ENCODE measurements at places on chromosomes 11 and 22.
A peak's percentile ranks its signal among the peaks of the same experiment; 100 is the strongest.

GRCh38 chr11:27281276-27281675 lies 81.7 kb downstream of the CCDC34 start:
- DNase-seq, result no peak

DNA sequence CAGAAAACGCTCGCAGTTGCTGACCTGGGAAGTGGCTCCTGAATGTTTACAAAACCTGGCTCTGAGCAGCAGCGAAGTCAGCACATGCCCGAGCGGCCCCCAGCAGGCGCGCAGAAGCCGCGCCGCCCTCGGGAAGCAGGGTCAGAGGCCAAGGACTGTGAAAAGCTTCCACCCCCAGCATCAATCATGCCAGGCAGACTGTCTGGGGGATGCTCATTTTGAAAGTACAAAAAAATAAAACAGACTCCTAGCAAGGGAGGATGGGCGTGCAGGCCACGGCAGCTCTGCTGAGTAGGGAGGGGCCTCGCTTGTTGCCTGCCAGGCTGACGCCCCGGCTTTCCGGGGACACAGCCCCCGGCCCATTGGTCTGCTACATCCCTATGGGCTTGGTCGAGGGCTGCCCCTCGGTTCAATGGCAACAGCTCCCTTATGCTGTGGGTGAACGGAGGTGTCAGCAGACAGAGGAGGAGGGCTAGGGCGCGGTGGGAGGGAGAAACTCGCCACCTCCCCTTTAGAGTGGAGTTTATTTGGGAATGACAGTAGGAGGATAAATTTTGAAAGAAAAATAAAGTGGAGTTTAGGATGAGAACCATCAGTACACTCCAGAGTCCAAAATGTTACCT lies 37.7 kb upstream of the GNB1L start:
- DNase-seq, result no peak

DNA sequence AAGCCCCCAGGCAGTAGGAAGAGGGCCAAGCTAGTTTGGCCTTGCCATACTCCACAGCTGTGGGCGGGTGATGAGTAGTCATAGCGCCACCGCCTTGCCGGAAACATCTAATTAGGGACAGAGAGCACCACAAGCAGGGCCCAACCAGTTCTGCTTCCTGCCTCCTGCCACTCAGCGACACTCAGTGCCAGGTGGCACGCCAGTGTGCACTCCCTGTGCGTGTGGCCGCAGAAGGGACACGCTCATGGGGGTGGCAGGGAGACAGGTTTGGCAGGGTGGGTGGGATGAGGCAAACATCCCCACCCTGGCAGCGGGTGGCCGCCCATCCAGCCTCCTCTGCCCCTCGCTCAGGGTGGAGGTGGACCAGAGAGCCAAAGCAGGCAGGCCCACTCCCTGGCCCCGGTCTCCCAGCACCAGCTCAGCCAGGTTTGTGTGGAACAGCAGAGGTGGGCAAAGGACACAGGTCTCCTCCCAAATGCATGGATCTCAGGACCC lies 4.9 kb downstream of the OVOL1 start:
- DNase-seq, result peak; percentile 73

- DNase-seq, result no peak
These were observed 10.4 kb downstream of the SREBF2 start for GRCh38 chr22:41842996-41843970.

DNA sequence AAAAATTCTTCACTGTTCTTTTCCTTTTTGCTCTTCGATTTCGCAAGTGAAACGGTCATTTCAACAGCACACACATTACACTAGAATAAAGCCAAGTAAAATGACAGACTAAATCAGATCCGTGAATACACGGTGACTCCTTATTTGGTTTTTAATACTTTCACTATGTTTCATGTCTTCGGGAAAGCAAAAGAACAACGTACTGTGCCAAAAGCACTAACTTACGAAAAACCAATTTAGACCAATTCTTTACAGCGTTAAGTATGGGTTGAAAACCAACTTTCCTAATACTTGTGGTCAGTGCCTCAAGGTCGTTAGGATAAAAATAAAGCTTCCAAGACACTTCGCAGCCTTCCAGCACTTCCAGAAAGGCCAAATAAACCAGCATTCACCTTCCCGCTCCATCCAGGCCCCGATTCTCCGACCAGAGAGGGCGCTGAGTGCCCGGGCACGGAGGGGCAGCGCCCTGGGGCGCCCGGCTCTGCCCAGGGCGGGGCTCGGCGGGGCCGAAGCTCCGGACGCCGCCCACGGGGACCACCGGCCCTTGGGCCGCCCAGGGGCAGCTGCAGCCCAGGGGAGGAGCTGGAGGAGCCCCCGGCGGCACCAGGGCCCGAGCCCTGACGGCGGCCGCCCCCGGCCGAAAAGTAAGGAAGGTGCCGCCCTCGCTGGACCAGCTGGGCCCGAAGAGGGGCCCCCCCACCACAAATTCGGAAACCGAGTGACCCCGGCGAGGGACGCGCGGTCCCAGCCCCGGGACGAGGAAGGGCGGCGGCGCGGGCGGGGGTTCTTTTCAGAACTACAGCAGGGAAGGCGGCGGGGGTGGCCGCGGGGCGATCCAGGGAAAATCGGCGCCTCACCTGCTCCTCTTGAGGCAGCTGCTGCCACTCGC lies 499 bp downstream of the ATL3 start:
- no peak for DNase-seq

- no peak for DNase-seq
These were observed 42.2 kb downstream of the PPFIA1 start for GRCh38 chr11:70312401-70313357.

GRCh38 chr22:35957589-35957988 lies 71.0 kb downstream of the RBFOX2 start:
- no peak for DNase-seq

GRCh38 chr11:34907934-34908593 lies 8.1 kb downstream of the APIP start:
- no peak for DNase-seq

DNA sequence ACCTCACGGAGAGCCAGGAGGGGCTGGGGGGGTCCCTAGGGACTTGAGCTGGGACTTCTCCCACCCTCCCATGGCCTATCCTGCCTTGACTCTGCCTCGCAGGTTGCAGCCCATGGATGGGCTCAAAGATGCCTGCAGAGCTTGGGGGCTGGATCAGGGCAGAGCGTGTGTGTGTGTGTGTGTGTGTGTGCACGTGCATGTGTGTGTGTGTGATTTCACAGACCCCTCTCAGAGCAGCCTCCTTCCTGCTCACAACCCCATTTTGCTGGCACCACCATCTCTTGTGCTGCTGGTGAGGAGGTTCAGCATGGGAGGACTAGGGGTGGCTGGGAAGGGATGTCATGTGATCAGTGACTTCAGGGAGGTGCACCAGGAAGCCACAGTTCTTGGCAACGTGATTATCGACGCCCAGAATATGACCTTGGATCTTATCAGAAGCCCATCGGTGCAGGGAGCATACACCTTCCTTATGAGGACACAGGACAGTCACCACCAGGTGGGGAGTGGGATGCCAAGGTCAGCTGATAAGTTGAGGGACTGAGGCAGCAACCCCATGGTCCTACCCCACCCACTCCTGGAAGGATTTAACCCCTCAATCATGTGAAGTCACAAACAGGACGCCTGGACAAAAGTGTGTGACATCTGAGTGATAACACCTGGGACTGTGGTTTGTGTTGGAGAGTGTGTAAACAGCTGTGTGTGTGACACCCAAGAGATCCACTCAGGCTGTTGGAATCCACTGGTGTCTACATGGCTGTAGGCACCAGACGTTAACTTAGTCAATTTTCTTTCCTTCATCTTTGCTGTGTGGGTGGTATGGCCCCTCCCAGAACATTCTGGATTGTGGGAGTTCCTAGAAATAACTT lies 1.8 kb upstream of the NAALADL1 start:
- no peak for DNase-seq

- DNase-seq, result no peak
These were observed 8.2 kb downstream of the TMPRSS5 start for GRCh38 chr11:113697756-113698407.

- DNase-seq, result no peak
These were observed 50.3 kb downstream of the LARGE1 start for GRCh38 chr22:33869946-33870345.

GRCh38 chr22:41302021-41302767 lies 869 bp downstream of the ZC3H7B start:
- no peak for DNase-seq

DNA sequence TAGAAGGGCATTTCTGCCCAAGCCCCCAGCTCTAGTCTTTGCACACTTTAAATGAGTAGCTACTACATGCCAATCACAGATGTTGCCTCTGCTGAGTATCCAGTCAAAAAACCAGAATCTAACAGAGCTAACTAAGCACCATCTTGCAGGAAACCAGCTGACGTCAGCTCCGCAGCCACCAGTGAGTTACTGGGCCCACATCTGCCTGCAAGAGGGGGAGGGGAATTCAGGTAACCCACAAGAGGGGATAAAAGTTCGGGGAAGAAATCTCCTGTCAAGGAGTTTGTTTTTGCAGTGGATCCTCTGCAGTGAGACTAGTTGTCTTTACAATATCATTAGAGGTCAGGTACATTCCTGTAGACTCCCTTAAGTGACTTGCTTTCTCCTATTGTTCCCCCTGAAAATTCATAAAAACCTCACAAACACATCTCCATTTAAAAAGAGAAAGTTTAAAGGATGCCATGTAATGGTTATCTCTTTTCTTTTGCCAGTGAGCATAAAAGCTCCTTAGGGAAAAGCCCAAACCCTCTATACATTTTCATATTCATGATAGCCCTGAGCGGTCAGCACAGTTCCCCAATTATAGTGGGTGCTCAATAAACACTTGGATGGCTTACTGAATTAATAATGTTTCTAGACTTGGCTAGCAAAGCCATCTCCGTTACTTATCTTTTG lies 9.3 kb downstream of the CD44 start:
- DNase-seq, result no peak

DNA sequence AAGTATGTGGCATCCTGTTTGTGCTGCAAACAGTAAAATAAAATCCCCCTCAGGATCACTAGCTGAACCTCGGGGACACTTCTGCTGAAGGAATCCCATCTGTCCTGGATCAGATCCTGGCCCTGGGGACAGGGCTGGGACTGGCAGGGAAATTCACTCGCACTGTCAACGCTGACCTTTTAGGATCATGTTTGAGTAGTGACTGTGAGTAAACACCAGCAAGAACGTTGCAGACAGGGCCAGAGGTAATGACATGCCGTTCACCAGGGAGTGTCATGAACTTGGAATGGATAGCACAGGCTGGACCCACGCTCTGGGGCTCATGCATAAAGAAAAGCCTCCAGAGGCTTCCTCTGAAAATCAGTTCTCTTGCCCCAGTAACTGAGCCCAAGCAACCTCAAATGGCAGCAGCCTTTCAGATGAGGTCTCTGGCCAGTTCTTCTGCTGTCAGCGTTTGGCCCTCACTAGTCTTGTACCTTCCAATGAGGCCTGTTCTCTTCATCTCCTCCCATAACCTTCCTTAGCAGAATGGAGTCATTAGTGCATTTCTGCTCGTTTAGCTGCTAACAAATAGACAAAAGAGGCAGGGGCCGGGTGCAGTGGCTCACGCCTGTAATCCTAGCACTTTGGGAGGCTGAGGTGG lies 51.0 kb upstream of the BARX2 start:
- DNase-seq, result peak; percentile 43

- no peak for DNase-seq
These were observed 110.9 kb downstream of the RASSF10 start for GRCh38 chr11:13119941-13120520.

GRCh38 chr11:134657631-134658030 lies 245.6 kb upstream of the B3GAT1 start:
- no peak for DNase-seq

- peak; percentile 63 for DNase-seq
These were observed 26.9 kb downstream of the SIK3 start for GRCh38 chr11:117071344-117071787.

DNA sequence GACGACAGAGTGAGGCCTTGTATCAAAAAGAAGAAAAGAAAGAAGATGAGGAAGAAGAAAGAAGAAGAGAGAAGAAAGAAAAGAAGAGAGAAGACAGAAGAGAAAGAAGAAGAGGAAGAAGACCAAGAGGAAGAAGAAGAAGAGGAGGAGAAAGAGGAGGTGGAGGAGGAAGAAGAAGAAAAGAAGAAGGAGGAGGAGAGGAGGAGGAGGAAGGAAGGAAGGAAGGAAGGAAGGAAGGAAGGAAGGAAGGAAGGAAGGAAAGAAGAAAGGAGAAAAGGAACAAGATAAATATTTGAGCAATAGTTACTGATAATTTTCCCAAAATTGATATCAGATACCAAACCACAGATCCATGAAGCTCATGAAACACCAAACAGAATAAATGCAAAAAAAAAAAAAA lies 169.7 kb upstream of the TMEM45B start:
- no peak for DNase-seq

- DNase-seq, result no peak
These were observed 621 bp downstream of the KCNC1 start for GRCh38 chr11:17734986-17735817.

GRCh38 chr11:2521733-2522630 lies 77.2 kb downstream of the KCNQ1 start:
- DNase-seq, result no peak

- no peak for DNase-seq
These were observed 32.1 kb upstream of the PRODH start for GRCh38 chr22:18968011-18968749.

DNA sequence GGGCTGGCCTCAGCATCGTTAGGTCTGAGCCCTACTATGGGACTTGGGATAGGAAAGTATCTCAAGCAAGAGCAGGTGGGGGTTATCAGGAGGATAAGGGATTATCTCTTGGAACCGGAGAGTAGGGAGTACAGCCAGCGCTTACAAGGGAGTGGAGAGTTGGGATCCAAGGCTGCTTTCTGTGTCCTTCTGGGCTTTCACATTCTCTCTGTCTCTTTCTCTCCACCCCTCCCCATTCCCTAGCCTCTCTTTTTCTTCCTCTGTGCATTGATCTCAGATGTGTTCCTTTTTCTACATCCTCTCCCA lies 170.2 kb downstream of the BUD13 start:
- DNase-seq, result no peak

DNA sequence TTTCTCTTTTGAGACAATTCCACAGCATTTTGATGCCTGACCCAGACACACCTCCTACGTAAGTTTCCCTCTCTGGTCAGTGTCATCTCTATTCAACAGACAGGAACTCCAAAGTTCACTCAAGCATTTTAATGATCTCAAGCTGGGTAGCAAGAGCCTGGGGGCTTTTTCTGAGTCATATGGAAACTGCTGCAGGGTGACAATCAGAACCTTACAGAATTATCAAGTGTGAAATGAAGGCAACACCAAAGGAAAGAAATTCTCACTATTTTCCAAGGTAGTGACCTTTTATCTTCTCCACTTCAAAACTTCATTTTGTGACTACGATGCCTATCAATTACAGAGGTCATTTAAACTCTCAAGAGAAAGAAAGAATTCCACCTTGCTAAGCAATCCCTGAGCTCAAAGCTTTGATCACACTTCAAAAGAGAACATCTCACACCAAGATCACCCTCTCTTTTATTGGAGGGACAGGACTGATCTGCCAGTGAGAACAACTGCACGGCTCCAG lies 229.0 kb upstream of the ZC3H12C start:
- no peak for DNase-seq

DNA sequence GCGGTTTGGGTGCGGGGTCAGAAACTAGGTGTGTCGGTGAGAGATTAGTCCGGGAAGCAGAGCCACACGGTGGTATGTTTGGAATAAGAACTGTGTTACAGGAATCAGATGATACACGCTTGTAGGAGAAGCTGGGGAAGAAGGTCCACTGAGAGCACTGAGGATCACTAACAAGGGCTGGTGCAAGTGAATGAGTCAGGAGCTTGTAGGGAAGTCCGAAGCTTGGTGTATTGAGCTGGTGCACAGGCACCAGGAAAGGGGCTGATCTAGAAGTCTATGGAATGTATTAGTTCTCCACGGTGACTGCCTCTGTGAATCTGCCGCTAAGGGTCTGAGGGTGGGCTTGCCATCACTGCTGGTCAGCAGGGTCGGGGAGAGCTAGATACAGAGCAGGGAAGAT lies 18.8 kb upstream of the GRK3 start:
- DNase-seq, result no peak

GRCh38 chr22:31496735-31497146 lies 405 bp downstream of the SFI1 start:
- no peak for DNase-seq

GRCh38 chr11:23023319-23023718 lies 163.0 kb upstream of the CCDC179 start:
- no peak for DNase-seq
